CD4-positive, alpha-beta memory T cell (primary cell): ENCODE measurements at places on chromosomes 7 and 10.

DNA sequence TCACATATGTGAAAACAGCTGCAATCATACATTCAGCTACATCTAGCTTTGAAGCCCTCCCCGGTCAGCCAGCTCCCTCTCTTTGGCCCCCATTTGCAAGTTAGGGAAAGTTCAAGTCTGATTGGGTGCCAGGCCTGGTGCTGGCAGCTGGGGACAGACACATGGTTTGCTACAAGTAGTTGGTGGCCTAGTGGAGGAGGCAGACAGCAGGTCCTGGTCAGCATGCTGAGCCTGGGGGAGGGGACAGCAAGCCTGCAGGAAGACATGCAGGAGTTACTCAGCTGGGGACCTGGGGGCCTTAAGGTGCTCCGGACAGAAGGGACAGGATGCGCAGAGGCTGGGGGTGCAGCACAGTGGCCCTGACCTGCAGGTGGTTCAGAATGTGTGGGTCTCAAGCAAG, 956.9 kb upstream of the ZNF722 start:
- no peak for DNase-seq

DNA sequence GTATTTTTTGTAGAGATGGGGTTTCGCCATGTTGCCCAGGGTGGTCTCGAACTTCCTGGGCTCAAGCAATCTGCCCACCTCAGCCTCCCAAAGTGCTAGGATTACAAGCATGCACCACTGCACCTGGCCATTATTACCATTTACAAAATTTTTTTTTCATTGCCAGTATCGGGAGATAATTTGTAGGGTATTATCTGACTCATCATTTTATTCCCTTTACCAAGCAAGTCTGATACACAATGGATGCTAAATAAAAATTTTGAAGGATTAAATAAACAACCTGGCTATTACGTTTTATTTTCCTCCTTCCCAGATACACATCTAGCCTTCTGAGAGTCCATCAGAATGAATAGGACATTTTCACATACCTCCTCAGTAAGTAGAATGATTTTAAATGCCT, 38.1 kb upstream of the CPN1 start:
- DNase-seq = no peak

DNA sequence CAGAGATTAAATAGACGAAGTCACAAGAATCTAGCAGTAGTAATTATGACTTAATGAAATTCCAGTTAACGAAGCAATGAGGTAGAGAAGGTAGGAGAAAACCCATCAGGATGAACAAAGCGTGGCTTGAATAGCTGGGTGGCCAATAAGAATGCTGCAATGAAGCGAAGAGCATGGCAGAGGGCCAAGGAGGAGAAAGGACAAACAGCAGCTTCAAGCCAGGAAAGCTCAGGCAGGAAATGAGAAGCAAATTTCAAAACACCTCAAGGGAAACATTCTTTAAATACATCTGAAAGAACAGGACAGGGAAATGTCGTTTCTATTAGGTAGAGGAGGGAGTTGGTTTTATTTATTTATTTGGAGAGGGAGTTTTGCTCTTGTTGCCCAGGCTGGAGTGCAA, 122.5 kb downstream of the KIAA1217 start:
- DNase-seq = no peak

DNA sequence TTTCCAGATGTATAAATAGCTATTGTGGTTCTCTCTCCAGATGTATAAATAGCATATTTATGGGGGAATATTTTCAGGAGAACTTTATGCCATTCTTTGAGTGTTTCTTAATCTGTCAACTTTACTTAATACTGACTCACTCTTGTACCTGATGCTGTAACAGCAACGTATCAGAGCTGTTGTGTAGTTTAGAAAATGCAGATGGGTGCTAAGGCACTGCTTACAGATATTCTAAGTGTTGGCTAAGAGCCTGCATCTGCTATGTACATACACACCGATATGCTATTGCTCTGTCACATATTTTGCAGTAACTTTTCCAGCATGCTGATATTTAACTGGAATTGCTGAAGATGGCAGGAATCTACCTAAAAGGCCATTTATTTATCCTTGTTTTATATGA, 71.9 kb downstream of the WDR37 start:
- DNase-seq = no peak

DNA sequence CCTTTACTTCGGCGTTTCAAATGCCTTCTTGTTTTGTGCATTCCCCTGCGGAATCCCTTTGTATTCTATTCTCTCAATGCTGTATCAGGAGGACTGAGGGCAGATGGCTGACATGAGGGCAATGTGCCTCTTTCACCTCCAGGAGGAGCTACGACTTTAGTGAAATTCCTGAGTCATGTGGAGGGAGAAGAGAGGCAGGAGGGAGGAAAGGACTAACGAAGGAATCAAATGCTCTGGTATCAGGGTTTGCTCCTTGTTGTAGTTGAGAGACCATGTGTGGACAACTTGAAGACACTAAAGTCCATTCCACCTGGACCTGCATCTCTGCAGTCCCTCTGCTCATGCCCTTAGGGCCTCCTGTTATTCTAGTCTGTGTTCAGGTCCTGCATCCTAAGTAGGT, 40.2 kb upstream of the PRSS58 start:
- DNase-seq = no peak

DNA sequence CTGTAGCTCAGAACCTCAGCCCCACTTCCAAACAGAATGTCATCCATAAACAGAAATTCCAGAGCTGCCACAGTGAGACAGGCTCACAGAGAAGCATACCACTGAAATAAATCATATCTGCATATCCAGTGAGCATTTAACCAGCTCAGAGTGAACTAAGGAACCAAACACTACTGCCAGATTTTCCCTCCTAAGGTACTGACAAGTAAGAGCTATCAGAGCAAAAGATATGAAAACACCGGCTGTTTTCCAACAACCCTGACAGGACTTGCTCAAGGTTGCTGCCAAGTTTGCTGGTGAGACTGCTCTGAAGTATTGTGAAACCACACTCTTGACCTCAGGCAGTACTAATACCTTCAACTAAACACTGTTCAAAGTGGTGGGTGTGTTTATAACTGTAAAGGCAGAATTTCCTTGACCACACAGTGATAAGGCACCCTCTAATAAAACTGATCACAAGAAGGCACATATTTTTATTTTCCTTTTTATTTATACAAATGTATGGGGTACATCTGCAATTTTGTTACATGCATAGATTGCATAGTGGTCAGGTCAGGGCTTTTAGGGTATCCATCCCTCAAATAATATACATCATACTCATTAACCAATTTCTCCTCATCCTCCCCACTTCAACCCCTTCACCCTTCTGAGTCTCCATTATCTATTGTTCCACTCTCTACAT, 18.3 kb downstream of the SGMS1 start:
- DNase-seq = no peak
